DMS 273 treated with DMSO at 0.1 percent for 48 hours (cell line): ENCODE measurements at places on chromosomes 7 and 10.

- DNase-seq: no peak
These were observed 61.8 kb upstream of the CAPZA2 start for GRCh38 chr7:116800594-116800993.

GRCh38 chr10:70381471-70382421, 679 bp downstream of the LRRC20 start:
- DNase-seq: peak; percentile 88

DNA sequence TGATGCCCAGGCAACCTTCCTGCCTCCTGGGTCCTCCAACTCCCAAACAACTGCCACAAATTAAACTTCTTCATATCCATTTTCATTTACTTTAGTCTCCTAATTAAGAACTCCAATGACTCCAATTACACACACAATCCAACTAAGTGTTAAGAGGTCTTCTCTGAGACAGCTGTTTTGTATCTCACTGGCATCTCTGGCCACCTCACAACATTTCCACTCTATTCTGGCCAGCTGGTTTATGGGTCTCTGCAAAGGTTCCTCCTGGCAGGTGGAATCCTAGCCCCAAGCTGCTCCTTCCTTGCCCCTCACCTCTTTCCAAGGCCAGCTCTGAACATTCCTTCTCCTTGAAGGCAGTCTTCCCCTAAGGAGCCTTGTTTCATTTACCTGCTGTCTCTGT, 123.1 kb upstream of the HPS1 start:
- DNase-seq: no peak

GRCh38 chr10:49076319-49076718, 39.0 kb downstream of the VSTM4 start:
- DNase-seq: no peak

DNA sequence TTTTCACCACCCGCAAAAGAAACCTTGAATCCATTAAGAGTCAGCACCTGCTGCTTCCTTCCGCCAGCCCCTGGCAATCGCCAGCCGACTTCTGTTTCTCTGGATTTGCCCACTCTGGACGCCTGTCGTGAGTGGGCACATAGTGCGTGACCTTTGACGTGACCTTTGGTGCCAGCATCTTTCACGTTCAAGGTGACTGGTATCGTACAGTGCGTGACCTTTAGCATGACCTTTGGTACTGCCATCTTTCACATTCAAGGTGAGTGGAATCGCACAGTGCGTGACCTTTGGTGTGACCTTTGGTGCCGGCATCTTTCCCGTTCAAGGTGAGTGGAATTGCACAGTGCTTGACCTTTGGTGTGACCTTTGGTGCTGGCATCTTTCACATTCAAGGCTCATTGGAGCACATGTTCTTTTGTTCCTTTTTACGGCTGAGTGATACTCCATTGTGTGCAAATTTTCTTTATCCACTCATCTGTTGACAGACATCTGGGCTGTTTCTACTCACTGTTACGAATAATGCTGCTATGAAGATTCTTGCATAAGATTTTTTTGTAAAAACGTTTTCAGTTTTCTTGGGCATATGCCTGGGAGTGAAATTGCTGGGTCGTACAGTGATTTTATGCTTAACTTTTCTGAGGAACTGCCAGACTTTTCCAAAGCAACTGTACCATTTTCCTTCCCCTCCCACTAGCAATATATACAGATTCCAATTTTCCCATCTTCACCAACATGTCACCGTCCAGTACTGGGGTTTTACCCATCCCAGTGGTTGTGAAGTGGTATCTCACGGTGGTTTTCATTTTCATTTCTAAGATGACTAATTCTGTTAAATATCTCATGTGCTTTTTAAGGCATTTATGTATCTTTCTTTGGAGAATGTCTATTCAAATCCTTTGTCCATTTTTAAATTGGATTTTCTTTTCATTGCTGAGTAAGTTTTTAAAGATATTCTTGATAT, 145.3 kb downstream of the DIP2C start:
- no peak for DNase-seq

GRCh38 chr7:21146642-21147423, 281.1 kb upstream of the SP4 start:
- DNase-seq: no peak

DNA sequence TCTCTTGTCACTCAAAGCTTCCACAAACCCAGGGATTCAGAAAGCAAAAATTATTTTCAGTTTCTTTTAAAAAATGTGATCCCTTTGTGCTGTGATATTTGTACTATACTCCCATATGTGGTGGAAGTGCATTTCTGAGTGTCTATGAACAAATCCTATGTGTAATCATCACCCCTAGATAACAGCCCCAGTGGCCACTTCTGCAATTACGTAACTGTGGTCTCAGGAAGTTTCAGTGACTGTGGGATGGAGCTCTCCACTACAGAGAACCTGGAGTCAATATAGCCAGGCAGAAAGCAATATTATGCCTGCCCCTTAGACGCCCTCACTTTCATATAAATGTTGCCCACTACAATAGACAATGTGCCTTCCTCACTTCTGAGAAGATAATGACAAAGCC, 1101.7 kb upstream of the GHITM start:
- no peak for DNase-seq

DNA sequence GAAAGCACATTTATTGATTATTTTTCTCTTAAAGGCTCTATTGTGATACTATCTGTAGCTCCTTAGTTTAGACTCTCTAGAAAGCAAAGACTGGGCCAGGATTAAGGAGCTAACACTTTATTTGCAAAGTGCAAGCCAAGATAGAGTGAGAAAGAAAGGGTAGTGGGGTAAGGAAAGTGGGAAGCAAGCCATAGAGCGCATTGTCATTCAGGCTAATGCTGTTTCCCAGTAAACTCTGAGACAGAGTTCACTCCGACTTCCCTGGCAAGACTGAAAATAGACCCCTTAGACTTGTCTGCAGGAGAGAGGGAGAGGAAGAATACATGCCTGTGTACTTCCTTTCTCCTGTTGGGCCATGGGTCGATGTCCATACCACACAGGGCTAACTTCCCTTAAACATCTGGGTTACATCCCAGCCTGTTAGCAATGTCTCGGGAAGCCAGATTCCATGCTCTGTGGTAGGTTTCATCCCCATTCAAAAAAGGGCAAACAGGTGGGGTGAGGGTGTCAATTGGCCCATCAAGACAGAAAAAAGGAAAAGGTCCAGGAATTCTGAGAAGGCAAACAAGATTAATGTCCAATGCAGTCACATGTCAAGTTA, 875.8 kb upstream of the CELF2 start:
- DNase-seq: no peak

DNA sequence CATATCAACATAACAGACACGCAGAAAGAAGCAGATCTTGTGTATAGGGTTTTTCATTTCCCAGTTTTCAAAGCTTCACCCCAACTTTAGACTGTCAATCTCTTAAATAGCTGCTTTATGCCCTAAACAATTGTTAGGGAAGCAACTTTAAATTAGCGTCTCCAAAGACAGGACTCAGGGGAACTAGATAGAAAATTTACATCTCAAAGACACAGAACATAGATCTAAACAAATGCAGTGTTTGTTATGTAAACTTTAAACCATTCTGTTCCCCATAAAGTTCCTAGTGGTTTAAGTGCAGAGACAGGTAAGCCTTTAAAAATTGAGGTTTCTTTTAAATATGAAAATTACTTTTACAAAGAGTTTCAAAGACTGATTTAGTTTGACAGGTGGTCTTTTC, 379.2 kb upstream of the GHITM start:
- DNase-seq: no peak

DNA sequence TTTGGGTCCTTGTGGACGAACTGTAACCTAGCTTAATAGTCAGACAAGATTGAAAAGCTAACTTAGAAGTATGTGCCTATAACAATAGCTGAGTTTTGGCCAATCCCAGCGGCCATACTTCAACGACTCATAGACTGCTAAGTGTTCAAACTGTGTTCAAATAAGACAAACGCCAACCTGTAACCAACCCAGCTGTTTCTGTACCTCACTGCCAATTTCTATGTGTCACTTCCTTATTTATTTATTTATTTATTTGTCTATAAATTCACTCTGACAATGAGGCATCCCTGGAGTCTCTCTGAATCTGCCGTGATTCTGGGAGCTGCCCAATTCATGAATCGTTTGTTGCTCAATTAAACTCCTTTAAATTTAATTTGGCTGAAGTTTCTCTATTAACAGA, 21.7 kb downstream of the ST8SIA6 start:
- no peak for DNase-seq

DNA sequence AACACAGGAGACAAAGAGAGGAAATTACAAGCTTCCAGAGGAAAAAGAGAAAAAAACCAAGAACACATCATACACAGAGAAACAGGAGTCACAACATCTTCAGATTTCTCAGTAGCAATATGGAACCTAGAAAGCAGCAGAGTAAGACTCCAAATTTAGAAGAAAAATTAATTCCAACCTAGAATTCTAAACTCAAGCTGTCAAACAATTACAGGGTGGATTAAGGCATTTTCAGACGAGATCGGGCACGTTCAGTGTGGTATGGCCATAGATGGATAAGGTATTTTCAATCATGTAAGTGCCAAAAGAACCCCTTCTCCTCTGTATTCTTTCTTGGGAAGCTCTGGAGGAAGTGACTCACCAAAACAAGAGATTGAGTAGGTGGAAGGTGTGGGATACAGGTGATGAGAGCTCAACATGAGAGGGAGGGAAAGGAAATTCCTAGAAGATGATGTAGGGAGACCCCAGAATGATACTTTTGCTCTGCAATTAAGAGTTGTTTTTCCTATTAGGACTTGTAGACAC, 51.6 kb downstream of the FAM204A start:
- no peak for DNase-seq
